ENCODE measurements at places on chromosomes 3 and 15.

DNA sequence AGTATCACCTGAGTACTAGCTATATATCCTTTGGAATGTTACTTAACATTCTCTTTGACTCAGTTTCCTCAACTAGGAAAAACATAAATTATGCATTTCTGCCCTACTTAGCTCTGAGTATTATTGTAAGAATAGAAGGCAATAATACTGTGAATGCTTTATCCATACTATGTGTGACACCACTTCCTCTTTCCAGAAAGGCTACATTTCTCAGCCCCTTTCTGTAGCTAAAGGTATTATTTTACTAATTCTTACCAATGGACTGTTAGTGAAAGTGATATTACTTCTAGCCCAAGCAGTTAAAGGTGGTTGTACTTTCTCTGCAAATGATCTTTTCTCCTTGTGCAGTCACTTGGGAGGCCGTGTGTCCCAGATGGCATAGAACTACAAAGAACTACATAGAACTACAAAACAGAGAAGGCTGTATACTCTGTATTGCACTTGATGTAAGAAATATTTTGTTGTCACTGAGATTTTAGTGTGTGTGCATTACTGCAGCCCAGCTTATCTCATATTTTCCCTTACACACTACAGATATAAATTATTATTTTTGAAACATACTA, 35.1 kb downstream of the MYH15 start:
- DNase-seq, result no peak

DNA sequence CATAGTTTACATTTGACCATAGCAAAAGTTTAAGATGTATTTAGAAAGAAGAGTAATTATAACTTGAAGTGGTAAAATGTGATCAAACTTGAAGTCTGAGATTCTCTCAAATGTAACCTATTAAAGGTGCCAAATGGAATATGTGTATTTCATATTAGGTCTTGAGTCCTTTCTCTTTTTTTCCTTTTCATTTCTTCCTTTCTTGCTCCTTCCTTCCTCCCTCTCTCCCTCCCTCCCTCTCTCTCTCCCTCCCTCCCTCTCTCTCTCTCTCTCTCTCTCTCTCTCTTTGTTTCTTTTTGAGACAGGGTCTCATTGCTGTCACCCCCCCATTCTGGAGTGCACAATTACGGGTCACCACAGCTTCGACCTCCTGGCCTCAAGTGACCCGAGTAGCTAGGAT, 47.7 kb downstream of the MAP2K5 start:
- no peak for DNase-seq

DNA sequence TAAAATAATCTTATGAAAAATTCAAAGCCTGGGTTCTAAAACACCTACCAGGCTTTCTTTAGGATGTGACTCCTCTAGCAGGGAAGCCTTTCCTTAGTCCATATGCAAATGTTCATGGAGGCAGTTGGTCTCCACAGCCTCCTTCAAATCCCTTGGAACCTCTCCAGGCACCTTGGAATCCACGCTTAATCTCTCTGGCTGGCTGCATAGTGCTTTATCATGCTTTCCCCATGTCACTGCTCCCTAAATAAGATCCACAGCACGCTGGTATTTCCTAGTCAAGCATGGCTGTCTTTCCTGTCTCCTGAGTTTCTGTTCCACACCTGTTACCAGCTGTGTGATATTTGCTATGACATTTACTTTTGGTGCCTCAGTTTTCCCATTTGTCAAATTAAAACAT, 71.3 kb downstream of the CLSTN2 start:
- DNase-seq, result no peak

- no peak for DNase-seq
These were observed 26.4 kb upstream of the ACP3 start for GRCh38 chr3:132290833-132291232.

- no peak for DNase-seq
These were observed 6.7 kb upstream of the CMTM7 start for GRCh38 chr3:32384938-32385337.
